CD14-positive monocyte (primary cell): ENCODE measurements at places on chromosomes 1 and 21. TPM values are rescaled to one million over a fixed set of nuclear protein-coding genes. Genes with fewer than 3 reads are reported as not detected.

PLA2G2D gene
- polyA plus RNA-seq = 0.08 TPM

SERPINC1 gene
- not detected for polyA plus RNA-seq

CLCNKB gene
- not detected for polyA plus RNA-seq

FCGR2B gene
- polyA plus RNA-seq = 41.5 TPM

CCSAP gene
- polyA plus RNA-seq = 5.2 TPM

HSD3B2 gene
- not detected for polyA plus RNA-seq

AUNIP gene
- polyA plus RNA-seq = 0.44 TPM

MIXL1 gene
- not detected for polyA plus RNA-seq

OLFML2B gene
- polyA plus RNA-seq = 1.3 and 1.4 TPM in 2 replicates

SPRR5 gene
- polyA plus RNA-seq = not detected in 2 replicates

OR14K1 gene
- polyA plus RNA-seq = not detected

FAAH gene
- polyA plus RNA-seq = 11.5 TPM

CFAP141 gene
- polyA plus RNA-seq = not detected

ZNF593OS gene
- 0.59 TPM for polyA plus RNA-seq

UBAP2L gene
- 40.1 TPM for polyA plus RNA-seq

CRYAA gene
- not detected for polyA plus RNA-seq

FAM131C gene
- polyA plus RNA-seq = not detected

NPR1 gene
- polyA plus RNA-seq = not detected

SIK1 gene
- polyA plus RNA-seq = 7.4 and 66.4 TPM in 2 replicates

ADORA3 gene
- polyA plus RNA-seq = 0.76 and 1.2 TPM in 2 replicates

FBLIM1 gene
- polyA plus RNA-seq = not detected

ERICH3 gene
- not detected for polyA plus RNA-seq

ADAMTS5 gene
- 0.86 TPM for polyA plus RNA-seq

ZNF683 gene
- not detected for polyA plus RNA-seq

LCA5L gene
- not detected for polyA plus RNA-seq

PRAMEF1 gene
- not detected for polyA plus RNA-seq

PGLYRP3 gene
- polyA plus RNA-seq = not detected

INSRR gene
- not detected for polyA plus RNA-seq

RAB25 gene
- not detected for polyA plus RNA-seq

GJA4 gene
- polyA plus RNA-seq = not detected in 2 replicates

LCE3D gene
- not detected for polyA plus RNA-seq

PLXNA2 gene
- 0.75 TPM for polyA plus RNA-seq

CFHR5 gene
- not detected in 2 replicates for polyA plus RNA-seq

TMEM81 gene
- polyA plus RNA-seq = 0.17 TPM

GBP7 gene
- not detected for polyA plus RNA-seq

OTUD3 gene
- 1.2 TPM for polyA plus RNA-seq

CCDC190 gene
- not detected for polyA plus RNA-seq

CIART gene
- 0.32 and 0.61 TPM in 2 replicates for polyA plus RNA-seq

GPR161 gene
- polyA plus RNA-seq = 0.32 and 0.65 TPM in 2 replicates

CD34 gene
- not detected for polyA plus RNA-seq

FAAP20 gene
- polyA plus RNA-seq = 11.8 and 29.1 TPM in 2 replicates
